ENCODE measurements at places on chromosomes 3 and 15. TPM values are rescaled to one million over a fixed set of nuclear protein-coding genes. Genes with fewer than 3 reads are reported as not detected.

DNA sequence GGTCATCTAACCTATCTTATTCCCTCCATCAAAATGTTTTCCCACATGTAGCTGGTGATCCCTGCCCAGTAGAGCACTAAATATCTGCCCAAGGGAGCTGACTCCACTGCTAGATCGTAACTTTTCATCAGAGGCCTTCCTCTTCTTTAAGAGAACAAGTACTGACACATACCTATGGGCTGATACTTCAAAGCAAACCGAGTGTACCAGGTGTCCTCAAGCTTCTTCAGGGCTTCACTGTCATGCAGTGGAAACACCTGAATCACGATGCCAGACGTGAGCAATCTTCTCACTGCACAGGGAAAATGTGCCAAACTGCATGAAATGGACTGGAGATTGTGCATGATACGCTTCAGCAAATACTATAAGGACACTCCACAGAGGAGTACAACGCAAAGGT is 41.6 kb downstream of the ANO10 start:
- DNase-seq, result no peak

GRCh38 chr3:38960953-38961622 is 90.7 kb downstream of the SCN11A start:
- peak; percentile 65 for DNase-seq

- DNase-seq, result no peak
Observed at GRCh38 chr3:119301662-119302061, 7.5 kb downstream of the ARHGAP31 start.

DNA sequence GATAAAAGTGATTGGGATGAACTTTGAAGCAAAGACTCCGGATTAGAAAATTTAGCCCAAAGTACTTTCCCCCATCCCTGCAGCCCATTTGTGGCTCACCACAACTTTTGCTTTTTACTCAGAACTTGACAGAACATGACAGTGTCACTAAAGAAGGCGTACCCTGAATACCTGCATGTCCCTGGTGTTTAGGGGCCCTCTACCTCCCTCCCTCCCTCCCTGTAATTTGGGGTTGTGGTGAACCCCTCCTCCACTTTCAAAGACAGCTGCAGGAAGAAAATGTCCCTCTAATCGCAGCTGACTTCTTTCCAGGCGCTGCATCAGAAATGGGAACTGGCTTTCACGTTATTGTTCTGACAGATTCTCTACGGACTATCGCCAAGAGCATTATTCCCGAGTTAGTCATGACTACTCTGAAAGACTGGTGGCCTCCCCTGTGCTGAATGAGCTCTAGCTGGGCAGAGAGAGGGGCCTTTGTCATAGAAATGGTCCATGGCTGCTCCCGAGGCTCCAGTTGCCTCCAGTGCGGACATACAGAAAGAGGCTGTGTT is 93.2 kb upstream of the ARHGEF3 start:
- DNase-seq, result no peak

DNA sequence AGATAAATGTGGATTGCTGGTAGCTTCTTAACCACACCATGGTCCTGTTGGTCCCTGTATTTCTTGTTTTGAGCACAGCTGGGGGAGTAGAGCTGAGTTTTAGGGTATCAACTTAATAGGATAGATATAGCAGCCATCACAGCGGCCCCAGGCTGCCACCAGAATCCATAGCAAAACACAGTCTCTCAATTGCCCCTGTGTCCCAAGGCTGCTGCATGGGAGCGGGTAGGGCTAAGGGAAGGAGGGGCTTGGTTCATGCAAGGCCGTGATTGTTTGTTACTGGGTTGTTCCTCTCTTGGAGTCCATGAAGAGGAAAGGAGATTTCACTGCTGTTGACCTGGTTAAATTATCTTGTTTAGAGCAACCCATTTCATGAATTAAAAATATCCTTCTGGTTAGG is 22.1 kb downstream of the ARNT2 start:
- no peak for DNase-seq

DNA sequence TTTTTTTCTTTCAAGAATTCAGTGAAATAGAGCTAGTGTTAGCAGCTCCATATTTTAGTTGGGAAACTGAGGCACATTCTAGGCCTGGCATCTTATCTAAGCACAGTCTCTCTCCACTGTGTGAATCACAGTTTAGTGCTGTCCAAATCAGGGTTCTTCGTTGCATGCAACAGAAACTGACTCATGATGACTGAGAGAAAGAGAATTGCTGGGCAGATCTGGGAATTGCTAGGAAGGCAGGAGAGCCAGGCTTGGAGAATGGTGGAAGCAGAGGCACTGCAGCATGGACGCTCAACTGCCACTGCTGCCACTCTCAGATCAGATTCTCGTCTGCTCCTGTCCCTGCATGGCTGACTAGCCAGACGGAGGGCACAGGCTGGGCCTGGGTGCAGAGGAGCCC is 40.7 kb upstream of the CHST2 start:
- DNase-seq, result no peak

- DNase-seq, result no peak
Observed at GRCh38 chr3:172803489-172803888, 53.0 kb downstream of the ECT2 start.

GRCh38 chr3:1962396-1963088 is 136.1 kb upstream of the CNTN4 start:
- DNase-seq, result no peak

DNA sequence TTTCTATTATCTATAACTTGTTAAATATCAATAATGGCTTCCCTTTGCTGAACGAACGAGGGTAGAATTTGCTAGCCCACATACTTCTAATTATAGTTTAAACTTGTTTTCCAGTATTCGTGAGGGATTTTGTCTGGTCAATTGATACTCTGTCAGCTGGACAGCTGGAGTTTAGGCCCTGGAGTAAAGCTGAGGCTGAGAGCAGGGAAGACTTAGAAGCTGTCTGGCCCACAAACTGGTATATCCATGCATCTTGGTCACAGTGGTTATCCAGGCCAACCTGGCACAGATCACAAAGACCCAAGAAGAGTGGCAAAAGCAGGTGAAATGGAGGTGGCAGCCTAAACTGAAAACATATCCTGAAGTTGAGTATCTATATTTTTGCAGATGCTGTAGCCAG is 19.3 kb downstream of the ARHGAP31 start:
- DNase-seq, result no peak

- no peak for DNase-seq
Observed at GRCh38 chr3:81726735-81727134, 34.7 kb downstream of the GBE1 start.

The CYFIP1 gene
- 140 TPM for total RNA-seq

The TTLL13 gene
- 0.71 TPM for total RNA-seq

The GNAT1 gene
- total RNA-seq, result not detected

The ITPKA gene
- not detected for total RNA-seq

The GREM1 gene
- total RNA-seq, result 4.6 TPM

The ARL14 gene
- total RNA-seq, result not detected

The CHRM5 gene
- total RNA-seq, result 0.18 TPM

The SUSD5 gene
- 1.6 TPM for total RNA-seq

The C2CD4A gene
- not detected for total RNA-seq

All from sciatic nerve (tissue), 2 donors.